ENCODE measurements at places on chromosomes 6 and 20.

DNA sequence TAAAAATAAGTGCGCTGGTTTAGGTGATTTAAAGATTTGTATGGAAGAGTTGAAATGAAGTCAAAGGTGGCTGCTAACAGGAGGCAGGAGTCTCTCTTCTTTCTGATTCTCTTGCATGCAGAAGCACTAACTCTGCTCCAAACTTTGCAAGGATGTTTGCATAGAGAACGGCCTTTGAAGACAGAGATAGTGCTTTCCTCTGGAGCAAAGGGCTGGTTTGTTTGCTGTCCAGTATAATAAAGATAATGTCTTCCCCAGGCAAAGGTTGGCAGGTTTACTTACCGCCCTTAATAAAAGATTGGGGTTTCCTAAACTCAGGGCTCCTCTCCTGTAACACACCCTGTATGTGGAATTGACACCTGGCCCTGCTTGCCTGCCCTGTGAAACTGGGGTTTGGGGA, 210.6 kb upstream of the RREB1 start:
- no peak for DNase-seq

DNA sequence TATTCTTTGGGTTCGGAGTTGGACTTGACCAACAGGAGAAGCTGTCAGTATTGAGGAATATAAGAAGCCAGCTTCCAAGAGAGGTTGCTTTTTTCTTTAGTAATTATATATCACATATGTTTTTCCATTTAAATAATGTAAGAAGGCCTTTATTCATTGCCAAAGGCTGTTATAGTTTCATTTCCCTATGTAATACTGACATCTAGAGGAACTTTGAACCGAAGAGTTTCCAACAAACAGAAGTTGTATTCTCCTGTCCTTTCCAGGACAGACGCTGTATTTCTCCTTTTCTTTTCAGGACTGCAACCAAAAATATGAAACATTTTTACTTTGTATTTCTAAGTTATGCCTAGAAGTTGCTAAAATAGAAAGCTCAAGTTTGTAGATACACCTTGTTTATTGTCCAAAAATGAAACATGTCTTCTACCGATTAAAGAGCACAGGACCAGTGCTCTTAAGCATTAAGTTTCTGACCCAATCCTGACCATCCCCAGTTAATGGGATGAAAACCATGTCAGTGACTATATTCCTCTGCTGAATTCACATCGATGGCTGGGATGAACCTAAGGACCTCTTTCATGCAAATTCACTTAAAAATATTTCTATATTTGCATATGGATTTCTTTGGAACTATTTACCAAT, 55.1 kb downstream of the MYLK4 start:
- DNase-seq: no peak

GRCh38 chr6:839201-839600, 146.3 kb upstream of the EXOC2 start:
- DNase-seq: no peak

- DNase-seq: no peak
These were observed 17.2 kb upstream of the FOXA2 start for GRCh38 chr20:22601361-22602141.

DNA sequence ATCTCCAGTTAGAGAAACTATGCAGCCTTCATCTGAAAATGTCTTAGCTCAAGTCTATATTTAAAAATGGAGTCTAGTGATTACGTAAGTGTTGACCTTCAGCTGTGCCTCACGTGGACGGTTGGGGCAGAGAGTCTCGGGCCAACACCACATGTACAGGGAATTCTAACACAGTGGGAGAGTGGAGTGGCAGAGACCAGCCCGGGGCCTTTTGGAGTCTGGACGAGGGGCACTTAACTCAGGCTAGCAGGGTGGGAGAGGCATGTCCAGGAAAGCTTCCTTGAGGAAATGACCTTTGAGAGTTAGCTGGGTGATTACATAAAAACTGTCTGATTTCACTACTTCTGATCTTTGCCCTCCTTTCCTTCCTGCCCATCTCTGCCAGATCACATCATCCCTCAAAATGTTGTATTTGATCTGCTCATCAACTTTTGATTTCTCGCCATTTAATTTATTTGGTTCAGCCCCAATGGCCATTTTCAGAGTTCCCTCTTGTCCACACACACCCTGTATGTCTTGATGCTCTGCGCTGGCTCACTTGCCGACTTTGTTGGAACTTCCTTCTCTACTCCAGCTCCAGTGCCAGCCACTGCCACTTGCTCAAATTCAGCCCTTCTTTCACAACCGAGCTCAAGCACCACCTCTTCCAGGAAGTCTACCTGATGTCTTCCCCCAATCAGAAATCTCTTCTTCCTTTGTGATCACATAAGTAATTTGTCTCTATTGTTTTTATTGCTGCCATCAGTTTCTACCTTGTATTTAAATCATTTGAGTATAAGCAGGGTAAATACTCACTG, 2.6 kb downstream of the ARMC2 start:
- DNase-seq: no peak

DNA sequence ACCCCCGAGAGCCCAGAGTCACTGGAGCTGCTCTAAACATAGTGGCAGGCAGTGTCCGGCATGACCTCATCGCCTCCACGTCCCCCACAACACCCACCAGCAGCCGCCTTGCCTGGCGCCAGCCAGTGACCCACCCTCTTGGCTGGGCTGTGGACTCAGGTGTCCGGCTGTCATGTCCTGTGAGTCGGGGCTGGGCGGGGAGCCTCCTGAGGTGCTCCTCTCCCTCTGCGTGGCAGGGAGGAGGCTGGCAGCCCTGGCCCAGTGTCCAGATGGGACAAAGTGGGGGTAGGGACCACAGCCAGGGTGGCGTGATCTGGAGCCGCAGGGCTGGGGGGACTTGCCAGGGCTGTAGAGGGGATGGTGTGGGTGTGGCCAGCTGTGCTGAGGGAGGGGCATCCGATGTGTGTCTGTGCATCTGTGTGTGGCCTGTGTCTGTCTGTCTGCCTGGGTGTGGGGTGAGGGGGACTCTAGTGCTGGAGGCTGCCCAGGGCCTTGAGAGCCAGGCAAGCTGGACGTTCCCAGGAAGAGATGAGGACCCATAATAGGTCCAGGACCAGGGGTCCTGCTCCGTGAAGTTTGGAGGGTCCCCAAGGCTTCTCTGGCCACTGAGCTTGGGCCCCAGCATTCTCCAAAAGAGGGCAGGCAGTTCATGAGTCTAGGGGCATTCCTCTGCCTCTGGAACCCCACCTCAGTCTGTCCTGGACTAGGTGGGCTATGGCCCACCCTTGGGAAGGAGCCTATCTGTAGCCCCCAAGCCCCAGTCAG, 2.3 kb upstream of the SOX18 start:
- no peak for DNase-seq

GRCh38 chr6:136846046-136846445, 23.7 kb downstream of the PEX7 start:
- no peak for DNase-seq

Data from stimulated activated CD4-positive, alpha-beta T cell treated with anti-CD3 and anti-CD28 coated beads, Interleukin-2, amount 100 ng/mL, for 24 hours (primary cell).